NCI-H1092 treated with DMSO at 0.1 percent for 48 hours (cell line): ENCODE measurements at places on chromosomes 1 and 21.

GRCh38 chr1:51072043-51072439 lies 30.0 kb upstream of the C1orf185 start:
- no peak for DNase-seq

DNA sequence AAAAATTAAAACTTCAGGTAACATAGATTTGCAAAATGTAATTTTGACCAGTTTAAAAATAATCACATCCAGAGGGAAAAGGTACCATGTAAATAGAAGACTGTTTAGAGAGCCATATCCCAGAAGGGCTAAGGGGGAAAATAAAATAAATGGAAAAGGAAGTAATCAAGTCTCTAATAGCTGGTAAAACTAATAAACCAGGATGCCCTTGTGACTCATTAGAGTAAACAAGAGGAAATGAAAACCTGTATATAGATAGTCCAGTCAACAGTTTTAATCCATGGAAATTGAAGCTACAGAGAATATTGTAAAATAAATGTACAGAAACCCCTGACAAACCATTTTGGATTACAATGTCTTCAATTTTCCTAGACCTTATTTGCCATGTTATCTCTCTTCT lies 698.0 kb upstream of the RGS18 start:
- DNase-seq: no peak

DNA sequence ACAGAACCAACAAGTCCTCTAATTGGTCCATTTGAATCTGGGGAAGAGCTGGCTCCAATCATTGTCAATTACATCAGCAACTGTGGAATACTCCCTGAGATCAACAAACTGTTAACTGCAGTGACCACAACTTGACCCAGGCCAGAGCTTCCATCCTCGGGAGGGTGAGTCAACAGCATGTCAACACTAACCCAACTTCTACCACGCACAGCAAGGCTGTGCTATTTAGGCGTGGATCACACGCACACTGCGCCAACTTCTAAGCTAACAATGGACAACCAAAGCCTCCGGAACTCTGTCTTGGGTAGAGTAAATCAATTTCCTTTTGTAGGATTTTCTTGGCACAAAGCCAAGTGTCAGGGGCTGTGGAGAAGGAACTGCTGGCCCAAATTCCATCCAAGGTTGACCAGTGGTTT lies 30.4 kb downstream of the APP start:
- no peak for DNase-seq

GRCh38 chr1:66996018-66996682 lies 57.8 kb downstream of the SLC35D1 start:
- DNase-seq: peak; percentile 62

DNA sequence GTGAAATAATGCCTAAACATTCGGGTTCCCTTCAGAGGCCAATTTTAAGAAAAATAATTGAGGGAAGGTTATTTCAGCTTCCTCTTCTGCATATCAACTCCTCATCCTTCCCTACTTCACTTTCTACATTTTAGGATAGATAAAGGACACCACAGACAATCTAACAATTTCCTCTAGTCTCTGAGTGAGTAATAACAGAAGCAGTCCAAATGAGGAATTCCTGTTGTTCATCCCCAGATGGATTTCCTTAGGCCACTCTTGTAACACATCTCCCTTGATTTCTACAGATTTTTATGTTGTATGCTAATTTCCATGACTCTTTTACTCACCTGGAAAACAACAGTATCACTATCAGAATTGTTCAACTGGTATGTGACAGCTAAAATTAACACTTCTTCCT lies 87.7 kb upstream of the LYPLAL1 start:
- DNase-seq: no peak

- DNase-seq: no peak
Measured at GRCh38 chr21:32757804-32758203, 13.8 kb downstream of the PAXBP1 start.
